Osteocyte (in vitro differentiated cells): ENCODE measurements at places on chromosomes 7 and 10.

DNA sequence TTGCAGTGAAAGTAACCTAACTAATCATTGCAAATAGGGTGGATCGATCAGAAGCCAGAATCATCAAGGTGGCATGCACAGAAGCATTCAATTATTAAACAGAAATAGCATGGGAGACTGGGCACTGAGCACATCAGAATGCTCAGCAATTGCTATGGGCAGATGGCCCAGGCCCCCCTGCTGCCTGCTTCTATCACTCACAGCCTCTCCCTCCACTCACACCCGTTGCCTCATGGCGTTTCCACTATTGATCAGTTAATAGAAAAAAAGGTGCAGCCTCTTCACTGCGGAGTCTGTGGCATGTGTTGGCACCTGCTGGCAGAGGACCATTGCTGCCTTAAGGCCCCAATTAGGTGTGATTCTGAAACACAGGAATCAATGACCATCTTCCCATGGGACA is 11.2 kb upstream of the HTR5A start:
- no peak for DNase-seq

- DNase-seq, result peak; percentile 25
Observed at GRCh38 chr10:128875956-128876736, 590.9 kb upstream of the MGMT start.

- no peak for DNase-seq
Observed at GRCh38 chr10:7788639-7789286, 786 bp downstream of the ATP5F1C start.

GRCh38 chr7:16590424-16590823 is 55.1 kb downstream of the ANKMY2 start:
- no peak for DNase-seq

- DNase-seq, result no peak
Observed at GRCh38 chr7:158591944-158592343, 4.3 kb upstream of the PTPRN2 start.

DNA sequence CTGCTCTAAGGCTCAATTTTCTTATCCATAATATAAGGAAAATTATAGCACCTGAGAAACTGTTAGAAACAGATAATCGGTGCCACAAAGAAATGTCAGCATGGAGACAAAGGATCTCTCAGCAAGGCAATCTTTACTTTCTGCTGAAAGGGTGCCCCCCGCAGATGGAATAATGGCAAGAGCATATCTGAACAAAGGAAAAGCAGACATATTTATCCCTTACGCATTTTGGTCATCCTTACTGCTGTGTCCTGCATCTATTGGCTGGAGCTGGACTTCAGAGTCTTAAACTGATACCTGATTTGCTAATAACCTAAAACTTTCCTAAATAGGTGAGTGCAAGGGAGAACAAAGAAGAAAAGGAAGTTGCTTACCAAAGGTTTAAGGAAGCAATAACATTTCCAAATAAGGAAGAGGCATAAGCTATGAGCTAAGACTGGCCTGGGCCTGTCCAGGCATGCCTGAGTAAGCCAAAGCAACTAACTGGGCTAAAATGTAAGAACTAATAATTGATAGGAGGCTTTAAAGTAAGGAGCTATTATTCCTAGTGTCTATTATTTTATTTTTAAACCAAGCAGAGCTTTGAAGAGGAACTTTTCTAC is 39.6 kb upstream of the ELMO1 start:
- no peak for DNase-seq

- no peak for DNase-seq
Observed at GRCh38 chr7:55233001-55233400, 132.1 kb upstream of the LANCL2 start.

DNA sequence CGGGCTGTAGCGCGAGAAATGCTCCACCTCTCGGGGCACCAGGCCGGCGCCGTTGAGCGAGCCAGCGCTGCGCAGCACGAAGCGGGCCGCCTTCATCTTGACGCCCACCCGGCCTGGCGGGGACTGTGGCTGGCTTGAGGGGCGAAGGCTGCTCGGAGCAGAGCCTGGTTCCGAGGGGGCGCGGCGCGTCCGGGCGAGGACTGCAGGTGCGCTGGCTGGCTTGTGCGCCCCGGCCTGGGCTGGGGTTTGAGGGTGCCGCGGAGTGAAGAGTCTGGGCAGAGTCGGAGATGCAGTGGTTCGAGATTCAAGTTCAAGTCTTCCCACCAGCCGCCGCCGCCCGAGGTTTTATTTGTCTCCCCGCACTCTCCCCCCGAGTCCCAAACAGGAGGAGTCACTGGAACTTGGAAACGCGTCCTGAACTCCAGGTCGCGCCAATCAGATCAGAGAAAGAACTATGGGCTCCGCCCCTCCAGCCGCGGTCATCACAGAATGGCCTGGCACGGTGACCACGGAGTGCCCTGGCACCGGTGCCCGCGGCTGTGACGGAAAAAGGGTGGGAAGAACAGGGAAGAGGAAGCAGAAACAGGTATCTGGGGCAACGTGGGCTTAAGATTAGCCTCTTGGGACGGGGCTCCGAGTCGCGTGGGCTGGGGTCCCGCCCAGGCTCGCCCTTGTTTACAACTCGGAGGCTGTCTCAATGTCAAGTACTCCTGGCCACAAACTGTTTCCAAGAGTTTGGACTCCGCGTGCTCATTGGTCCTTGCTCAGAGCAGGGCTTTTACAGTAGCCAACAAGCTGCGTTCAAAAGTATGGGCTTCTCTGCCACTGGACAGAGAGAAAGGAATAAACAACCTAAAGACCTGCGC is at the start of gene PDK4:
PDK4 (minus strand) TSS at position 319 of the 866 bp plus-strand sequence; CDS start at position 96, 223 bp downstream.
- DNase-seq, result peak; percentile 85

DNA sequence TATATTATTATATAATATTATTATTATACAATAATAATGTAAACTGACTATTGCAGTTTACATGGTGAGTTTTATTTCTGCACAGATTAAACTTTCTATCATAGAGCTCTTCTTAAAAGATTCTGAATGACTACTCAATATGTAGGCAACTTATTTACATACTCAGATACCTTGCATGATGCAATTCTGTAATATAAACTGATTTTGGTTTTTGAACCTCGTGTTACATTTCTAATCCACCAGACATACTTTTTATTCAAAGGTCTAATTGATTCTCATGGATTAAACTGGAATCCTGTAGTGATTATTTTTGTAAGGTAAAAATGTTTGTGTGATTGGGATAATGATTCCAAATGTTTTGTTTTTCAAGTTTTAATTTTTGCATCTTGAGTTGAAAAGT is 19.9 kb downstream of the SLC26A4 start:
- DNase-seq, result no peak

- DNase-seq, result no peak
Observed at GRCh38 chr7:151680810-151681209, 161.1 kb upstream of the RHEB start.

DNA sequence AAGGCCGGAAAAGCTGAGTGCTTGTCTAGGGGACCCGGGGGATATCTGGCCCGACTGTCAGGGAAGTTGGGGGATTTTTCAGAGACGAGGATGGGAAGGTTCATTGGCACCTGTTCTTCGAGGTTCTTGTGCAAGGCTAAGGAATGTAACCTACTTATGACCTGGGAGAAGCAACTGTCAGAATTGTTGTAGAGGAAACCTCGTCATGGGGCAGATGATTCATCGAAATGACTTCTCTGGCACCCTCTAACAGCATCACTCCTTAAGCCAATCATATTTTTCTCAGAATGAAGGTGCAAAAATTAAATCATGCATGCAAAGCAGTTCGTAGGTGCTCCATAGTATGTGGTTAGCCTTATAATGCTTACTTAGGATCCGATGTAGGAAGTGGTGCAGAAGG is 58.6 kb downstream of the PLXDC2 start:
- no peak for DNase-seq
